Fibroblast of lung (primary cell): ENCODE measurements at places on chromosomes 1 and 21.

DNA sequence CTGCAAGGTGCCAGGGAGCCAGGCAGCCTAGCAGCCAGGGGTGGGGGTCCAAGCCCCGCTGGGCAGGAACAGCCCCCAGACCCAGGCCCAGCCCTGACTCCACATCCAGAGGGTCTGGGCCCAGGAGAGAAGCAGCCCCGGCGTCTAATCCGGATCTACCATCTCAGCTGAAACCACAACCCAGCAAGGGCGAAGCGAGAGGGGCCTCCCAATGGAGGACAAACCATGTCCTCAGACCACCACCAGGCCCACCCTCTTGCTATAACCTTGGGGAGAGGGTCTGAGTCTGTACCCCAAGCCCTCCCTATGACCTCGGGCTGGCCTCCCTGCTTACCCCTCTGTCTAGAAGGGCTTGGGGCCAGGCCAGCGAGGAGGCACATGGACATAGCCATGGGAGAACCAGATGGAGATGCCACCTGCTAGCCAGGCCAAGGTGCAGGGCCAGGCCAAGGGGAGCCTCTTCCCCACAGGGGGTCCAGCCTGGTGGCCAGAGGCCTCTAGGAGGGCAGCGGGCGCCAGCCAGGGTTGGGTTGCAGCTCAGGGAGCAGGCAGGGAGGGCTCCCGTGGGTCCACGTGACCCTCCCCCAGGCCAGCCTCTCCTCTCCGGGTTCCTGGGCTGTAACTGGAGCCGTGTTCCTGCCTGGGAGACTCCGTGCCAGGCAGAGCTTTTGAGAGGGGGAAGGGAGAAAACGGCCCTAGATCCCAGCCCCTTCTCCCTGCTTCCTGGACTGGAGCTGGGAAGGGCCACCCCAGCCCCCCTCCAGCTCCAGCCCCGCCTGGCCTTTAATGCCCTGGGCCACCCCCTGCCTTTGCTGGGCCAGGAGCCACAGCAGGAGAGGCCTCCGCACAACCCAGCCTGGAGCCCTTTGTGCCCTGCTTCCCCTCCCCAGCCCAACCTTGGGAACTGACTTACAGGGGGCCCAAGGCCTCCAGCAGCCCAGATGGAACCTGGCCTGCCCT is 2.5 kb downstream of the WNT9A start:
- no peak for DNase-seq

DNA sequence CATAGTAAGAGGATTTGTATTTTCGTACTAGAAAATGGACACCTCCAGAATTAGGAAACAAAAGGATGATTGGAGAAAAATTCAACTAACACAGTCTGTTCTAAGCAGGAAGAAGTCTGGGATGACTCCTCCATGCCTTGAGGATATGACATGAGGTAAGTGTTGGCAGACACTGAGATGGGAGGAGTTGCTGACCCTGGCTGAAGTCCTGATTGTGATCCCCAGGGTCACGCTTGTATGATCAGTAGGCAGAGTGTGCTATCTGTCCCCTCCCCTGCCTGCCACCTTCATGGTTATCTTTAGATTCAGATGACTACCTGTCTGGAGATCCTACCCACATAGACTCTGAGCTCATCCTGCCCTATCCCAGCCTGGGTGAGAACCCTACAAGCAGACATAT is 249.1 kb downstream of the C1orf94 start:
- no peak for DNase-seq

DNA sequence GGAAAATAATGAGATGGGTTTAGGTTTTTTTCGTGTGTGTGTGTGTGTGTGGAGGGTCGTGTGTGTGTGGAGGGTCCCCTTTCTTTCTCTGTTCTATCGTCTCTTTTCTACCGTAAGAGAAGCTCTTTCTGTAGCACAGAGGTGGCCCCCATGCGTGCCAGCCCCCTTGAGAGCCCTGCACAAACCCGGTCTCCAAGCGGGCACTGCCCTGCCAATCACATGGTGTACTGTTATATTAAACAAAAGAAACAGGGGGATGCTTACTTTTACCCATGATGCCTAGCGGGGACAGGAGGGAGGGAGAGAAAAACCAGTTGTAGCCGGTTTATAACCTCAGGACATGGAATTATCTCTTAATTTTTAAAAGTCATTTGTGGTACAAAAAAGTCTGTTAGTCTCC is 41.0 kb downstream of the GATAD2B start:
- peak; percentile 74 for DNase-seq

DNA sequence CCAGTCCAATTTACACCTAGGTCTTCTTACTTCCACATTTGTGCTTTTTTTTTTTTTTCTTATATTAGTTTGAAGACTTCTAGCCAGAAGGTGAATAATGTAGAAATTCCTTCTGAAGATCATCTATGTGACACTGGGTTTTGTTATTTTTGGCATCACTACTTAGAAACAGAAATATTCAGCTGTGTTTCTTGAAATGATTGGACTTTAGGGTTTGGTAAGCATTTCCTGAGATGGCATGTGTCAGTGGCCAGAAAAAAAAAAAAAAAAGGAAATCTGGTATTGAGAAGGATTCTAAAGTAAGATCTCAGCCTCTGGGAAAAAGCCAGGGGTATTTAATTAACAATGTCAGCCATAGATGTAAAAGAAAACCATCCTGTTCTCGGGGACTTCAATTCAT is 43.4 kb upstream of the LRRC8C start:
- DNase-seq, result no peak

DNA sequence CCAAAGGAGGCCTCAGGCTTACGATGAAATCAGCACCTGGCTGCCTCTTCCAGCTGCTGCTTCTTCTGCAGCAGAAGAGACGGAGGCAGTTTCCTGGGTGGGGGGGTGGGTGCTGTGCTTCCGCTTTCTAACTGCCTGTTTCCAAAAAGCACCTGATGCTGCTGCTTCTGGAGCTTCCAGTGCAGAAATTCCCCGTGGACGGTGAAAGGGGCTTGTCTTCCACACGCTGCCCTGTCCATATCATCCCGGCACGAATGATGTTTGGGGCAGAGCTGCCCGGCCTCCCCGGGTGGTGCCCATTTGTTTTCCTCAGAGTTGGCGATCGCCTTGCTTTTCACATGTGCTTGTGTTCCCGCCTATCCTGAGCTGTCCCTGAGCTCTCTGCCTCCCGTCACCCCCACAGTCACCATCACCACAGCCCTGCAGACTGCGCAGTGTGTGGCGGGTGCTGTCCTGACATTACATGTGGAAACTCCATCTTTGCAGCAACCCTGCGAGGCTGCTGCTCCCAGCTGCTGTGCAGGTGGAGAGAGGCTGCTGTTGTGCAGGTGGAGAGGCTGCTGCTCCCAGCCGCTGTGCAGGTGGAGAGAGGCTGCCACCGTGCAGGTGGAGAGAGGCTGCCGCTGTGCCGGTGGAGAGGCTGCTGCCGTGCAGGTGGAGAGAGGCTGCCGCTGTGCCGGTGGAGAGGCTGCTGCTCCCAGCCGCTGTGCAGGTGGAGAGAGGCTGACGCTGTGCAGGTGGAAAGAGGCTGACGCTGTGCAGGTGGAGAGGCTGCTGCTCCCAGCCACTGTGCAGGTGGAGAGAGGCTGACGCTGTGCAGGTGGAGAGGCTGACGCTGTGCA is 1.8 kb downstream of the TTLL10 start:
- DNase-seq, result no peak

DNA sequence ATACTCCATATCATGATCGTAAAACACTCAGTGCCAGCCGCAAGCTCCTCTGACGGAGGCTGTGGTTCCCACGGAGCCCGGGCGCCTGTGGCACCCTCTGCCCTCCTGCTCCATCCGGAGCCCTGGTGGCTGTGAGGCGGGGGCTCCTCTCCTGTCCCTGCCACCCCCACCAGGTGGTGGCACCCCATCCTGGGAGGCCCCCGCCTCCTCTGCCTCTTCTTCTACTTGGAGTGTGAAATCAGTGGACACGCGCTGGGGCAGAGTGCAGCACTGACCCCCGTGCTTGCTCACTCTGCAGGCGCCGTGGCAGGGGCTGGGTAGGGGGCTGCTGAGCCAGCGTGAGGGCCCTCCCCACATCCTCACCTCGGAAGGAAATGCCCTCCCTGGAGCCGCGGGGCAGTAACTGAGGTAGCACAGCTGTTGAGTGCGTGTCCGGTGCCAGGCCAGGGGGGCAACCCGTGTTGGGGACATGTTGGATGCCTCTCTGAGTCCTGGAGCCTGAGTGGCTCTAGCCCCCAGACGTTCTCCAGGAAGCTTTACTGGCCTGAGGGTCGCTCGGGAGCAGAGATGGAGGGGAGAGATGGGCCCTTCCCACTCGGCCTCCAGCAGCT is 58.7 kb upstream of the ABCG1 start:
- no peak for DNase-seq

- no peak for DNase-seq
These were observed 327.0 kb upstream of the NR5A2 start for GRCh38 chr1:199700551-199700950.

GRCh38 chr1:17658837-17659236 is 96.3 kb upstream of the ACTL8 start:
- DNase-seq, result no peak

- peak; percentile 74 for DNase-seq
These were observed 1.2 kb upstream of the C1orf198 start for GRCh38 chr1:230869500-230869899.

DNA sequence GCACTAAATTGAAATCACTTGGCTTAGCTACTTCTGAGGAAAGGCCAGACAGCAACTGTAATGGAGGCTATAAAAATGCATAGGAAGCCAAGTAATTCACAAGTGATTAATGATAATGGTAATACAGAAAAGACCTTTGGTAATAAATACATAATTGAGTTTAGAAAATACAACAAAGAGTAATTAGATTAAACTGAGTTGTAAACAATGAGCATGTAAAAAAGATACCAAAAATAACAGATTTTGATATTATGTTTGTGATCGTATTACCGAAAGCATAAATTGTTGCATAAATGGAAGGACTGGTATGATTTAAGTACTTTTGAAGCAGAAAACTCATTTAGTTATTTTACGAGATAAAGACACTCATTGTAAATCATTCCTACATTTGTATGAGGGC is 556.7 kb upstream of the TMPRSS15 start:
- DNase-seq, result no peak

GRCh38 chr1:241542199-241542907 is 10.2 kb downstream of the KMO start:
- DNase-seq, result no peak

DNA sequence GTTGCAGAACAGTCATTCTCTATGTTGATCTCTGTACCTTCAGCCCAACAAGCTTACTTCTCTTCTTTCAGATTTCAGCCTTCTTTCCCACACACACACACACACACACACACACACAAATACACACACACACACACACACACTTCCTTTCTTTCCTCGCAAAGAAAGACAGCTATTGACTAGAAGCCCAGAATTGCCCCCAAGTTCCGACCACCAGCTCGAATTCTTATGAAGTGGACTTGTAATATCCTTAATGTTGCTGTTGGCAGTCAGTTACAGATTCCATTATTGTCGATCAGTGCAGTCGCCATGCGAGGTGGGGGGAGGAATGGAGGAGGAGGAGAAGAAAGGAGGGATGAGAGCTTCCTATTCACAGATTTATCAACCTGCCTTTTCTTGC is 125.5 kb downstream of the CLEC20A start:
- DNase-seq, result peak; percentile 58

GRCh38 chr1:32336591-32336932 is 529 bp upstream of the MARCKSL1 start:
- no peak for DNase-seq

DNA sequence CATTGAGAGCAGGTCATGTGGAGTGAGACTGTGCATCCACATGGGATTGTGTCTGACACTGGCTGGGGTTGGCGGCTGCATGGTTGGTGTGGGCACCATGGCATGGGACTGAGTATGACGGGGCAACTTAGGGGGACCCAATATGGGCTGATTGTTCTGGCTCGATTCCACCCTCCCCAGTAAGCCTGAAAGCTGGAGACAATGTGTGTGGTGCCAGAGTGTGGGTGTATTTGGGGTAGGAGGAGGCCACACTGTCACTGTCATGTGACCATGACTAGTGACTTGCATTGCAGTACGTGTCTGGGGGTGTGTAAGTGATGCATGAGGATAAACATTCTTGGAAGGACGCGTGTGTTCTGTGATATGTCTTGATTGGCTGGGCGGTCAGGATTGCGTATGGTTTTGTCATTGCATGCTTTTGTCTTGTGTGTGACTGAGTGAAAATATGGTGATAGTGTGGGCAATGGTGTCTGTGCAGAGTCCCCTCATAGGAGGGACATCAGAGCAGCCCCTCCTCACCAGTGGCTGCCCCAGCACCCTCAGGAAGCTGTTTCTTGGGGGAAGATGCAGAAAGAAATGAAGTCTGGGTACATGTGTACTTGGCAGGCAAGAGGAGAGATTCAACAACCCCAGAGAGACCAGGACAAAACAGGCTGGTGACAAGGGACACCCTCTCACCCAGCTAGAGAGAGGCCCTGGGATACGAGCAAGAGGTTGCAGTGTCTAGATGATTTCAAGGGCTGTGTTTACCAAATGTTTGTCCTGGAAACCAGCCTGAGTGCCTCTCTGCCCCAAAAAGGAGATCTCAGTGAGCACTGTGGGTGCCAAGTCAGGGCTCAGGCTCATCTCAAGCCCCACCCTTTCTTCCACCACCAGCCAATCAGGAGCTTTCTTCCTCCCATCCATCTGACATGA is 36.3 kb downstream of the SDC3 start:
- no peak for DNase-seq

GRCh38 chr1:30422251-30422650 is 301.1 kb downstream of the MATN1 start:
- DNase-seq, result no peak

DNA sequence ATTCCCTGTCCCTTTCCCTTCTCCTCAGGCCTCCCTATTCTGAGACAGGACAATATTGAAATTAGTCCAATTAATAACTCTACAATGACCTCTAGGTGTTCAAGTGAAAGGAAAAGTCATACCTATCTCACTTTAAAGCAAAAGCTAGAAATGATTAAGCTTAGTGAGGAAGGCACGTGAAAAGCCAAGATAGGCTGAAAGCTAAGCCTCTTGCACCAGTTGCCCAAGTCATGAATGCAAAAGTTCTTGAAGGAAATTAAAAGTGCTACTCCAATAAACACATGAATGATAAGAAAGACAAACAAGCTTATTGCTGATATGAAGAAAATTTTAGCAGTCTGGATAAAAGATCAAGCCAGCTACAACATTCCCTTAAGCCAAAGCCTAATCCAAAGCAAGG is 3.8 kb upstream of the MAP3K21 start:
- no peak for DNase-seq

GRCh38 chr1:175884369-175884768 is 141.0 kb upstream of the TNR start:
- DNase-seq, result no peak
